ENCODE measurements at places on chromosomes 7 and 10.

GRCh38 chr7:159198016-159198724, 53.5 kb upstream of the VIPR2 start:
- no peak for DNase-seq

DNA sequence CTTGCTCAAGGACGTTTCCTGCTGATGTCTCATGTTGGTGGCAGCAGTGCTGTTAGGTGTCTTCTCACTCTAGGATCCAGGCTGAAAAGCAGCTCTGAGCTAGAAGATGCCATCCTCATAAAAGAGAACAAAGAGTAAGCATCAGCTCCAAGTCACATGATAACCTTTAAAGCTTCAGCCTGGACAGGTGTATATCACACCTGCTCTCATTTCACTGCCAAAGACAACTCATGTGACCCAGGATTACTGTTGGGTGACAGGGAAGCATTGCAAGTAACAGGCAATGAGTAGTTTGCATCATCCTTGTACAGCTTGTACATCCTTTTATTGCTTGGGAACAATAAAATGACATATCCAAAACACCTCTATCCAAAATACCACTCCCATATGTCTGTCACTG, 423.4 kb upstream of the DPP6 start:
- DNase-seq, result no peak

DNA sequence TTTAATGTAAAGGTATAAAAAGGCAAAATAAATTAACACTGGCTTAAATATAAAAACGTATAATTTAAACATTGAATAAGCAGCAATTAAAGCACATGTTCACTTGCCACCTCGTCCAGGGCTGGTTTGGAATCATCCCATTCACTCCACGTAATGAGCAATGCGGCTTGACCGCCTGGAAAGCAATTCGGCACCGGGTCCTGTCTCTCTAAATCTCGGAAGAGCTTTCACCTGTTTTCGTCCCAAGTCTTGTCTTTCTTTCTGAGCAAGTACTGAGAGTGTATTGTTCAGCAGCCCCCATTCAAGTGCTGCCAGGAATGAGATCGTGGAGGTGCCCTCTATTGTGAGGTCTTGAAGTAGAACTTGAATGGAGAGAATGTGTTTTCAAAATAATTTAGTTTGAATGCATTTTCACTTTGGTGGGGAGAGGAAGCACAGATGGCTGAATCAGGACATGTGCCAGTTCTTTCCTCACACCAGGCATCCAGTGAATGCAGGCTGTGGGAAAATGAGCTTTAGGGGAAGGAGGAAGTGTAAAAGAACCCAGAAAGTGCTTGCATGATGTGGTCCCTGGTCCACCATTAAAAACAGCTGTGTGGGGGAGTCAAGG, 515.2 kb downstream of the REEP3 start:
- DNase-seq, result no peak

DNA sequence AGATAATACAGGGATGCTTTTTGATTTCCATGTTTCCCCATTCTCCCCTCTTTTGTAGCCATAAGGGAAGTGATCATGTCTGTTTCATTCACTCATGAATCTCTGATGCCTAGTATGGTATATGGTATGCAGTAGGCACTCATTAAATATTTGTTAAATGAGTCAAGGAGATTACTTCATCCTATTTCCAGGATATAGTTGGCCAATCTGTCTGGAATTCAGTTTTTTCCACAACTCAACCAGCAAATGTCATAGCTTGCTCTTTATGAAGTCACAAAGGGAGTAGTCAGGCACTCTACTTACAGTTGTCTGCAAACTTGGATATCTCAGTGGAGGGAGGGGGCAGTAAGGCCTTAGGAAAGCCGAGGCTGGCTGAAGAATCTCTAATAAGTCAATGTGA, 853.6 kb downstream of the LRMDA start:
- DNase-seq, result no peak

GRCh38 chr10:44260286-44260928, 124.5 kb downstream of the CXCL12 start:
- DNase-seq, result no peak

DNA sequence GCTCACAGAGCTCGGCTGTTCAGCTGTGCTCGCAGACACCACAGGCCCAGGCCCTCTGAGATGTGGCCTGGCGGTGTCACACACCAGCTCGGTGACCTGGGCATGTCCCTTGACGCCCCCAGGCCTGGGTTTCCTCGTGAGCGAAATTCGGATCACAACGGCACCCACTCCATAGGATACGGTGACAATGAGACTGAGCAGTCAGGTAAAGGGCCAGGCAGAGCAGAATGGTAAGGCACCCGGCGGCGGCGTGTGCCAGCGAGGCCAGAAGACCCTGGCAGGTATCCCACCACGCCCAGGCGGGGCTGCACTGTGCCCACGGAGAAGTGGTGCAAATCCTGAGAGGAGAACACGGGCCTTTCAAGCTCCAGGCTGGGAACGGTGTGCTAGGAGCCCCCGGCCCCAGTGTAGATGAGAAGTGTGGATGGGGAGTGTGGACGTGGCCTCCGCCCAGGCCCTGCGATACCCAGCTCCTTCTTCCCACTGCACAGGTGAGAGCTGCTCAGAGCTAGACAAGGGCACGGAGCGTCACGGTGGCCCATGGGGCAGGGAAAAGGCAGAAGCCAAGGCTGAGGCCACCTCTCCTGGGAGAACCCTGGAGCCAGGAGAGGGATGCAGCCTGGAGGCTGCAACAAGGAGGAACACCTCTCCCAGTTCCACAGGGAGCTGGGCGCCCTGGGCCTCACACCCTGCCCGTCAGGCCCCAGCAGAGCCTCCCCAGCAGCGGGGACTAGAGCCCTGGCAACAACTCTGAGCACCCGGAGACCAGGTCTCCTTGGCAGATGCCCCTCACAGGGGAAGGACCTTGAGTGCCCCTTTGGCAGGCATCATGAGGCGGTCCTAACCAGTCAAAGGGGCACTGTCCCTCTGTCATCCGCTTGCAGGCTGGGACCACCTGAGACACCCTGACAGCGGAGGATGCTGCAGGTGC, 219.1 kb downstream of the MAD1L1 start:
- DNase-seq, result no peak

GRCh38 chr7:114885836-114886235, 36.1 kb upstream of the MDFIC start:
- no peak for DNase-seq

DNA sequence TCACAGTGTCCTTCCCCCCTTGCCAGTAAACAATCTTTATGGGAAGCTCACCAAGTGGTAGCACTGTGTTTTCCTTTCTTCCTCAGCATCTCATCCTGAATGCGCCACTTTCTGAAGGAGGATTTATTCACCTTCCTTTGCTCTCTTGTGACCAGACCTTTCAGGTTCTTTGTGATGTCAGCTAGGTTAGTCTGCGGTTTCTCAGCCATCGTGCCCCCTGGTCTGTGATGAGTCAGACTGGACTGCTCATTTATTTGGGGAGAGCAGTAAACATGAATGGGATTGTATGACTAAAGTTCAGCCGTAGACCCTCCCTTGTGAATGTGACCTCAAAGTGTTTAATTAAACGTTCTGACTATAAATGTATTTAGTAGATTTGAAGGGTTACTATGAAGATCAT, 235.1 kb upstream of the CELF2 start:
- DNase-seq, result no peak

GRCh38 chr7:98149116-98149692, 42.5 kb downstream of the LMTK2 start:
- DNase-seq, result no peak

DNA sequence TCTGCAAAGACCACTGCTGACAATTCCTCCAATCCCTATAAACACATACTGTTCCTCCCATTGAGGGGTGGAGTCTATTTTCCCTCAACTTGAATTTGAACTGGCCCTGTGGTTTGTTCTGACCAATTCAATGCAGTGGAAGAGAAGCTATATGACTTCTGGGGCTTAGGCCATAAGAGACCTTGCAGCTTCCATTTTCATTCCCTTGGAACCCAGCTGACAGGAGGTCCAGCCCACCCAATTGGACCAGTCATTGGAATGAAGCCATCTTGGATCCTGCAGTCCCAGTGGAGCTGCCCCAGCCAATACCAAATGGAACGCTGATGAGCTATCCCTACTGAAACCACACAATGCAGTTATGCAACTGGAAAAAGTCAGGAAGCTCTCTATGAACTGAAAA, 8.9 kb upstream of the TMED4 start:
- DNase-seq, result no peak

GRCh38 chr10:69828144-69828870, 26.6 kb downstream of the COL13A1 start:
- no peak for DNase-seq

DNA sequence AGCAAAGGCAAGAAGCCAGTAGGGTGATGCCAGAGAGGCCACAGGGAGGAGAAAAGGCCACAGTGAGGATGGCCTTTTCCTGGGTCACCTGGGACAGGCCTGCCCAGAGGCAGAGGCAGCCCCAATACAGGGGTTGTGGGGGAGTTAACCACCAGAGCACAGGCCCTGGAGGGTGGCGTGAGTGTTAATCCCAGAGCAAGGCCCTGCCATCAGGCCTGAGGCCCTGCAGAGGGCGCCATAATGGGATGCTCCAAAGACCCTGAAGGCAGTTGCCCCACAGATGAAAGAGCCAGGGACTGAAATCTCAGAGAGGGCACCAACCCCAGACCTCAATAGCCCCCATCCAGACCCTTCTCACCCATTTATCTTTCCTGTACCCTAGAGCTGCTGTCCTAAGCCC, 23.9 kb downstream of the SLC13A4 start:
- DNase-seq, result no peak

DNA sequence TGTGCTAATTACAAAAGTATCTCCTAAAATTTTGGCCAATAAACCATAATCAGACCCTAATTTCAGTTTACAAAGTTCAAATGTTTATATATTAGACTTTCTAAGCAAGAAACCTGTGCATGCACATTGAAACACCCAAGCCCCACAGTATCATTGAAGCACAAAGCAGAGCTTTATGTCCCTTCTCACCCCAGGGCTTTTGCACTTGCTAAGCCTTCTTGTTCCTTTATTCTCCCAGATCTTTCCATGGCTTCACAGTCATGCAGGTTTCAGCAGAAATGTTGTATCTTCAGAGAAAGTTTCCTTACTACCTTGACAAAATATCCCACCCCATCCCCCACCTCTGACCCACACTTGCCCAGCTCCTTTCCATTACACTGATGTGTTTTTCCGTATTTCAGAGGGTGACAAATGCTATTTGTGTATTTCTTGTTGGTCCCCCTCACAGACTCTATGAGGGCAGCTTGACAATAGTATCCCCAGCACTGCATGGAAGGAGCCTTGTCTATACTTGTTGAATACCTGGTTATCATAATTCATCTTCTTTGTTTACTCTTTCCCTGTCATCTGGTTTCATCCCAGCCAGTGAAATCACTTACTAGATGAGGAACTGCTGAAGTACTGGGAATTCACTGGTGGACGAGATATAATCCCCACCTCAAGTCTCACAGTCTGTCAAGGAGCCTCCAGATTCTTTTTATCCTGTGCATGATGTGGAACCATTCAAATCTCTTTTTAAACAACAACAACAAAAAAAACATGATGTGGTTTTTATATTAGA, 24.0 kb upstream of the PCGF5 start:
- DNase-seq, result no peak

- DNase-seq, result no peak
Measured at GRCh38 chr10:74799721-74800221, 26.6 kb upstream of the KAT6B start.

DNA sequence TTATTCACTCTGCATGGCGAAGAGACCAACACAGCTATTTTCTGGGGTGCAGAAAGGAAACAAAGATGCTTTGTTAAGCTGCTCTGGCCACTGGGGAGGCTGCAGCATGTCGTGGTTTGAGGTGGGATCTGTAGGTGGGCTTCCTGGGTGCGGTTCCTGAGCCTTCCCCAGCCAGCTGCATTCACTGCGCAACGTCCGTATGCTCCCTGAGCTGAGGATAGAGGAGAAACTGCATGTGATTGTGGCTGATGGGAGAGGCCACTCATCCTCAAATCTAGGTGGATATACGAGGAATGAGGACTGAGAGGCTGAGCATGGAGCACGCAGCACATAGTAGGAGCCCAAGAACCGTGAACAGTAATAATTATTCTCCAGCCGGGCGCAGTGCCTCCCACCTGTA, 9.9 kb upstream of the DNAAF5 start:
- no peak for DNase-seq

GRCh38 chr7:73366127-73366526, 38.2 kb downstream of the FKBP6 start:
- no peak for DNase-seq

GRCh38 chr7:4759211-4759610, 16.2 kb upstream of the AP5Z1 start:
- DNase-seq, result no peak
